ENCODE measurements at places on chromosomes 7 and 10.

DNA sequence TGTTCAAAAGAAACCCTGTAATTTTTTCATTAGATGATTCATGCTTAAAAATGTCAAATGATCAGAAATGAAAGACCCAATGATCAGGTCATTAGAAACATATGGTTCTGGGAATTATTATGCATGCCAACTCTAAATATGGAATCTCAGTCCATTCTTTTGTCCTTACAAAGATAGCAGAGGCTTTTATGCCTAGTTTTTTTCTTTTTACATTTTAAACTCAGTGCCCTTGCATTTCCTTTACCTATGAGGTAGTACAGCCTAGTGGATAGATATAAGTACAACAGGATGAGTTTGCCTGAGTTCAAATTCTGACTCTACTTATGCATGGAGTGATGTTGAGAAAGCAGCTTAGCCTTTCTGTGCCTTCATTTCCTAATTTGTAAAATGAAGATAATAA is 392.9 kb downstream of the SUGCT start:
- H3K27ac ChIP-seq, result no peak overlapping the region
- peaks cover 1% of the 10 kb centered on the region for H3K36me3 ChIP-seq
- no peak overlapping the region for H3K4me3 ChIP-seq
- DNase-seq, result no peak
- no peaks in the 10 kb centered on the region for H3K4me1 ChIP-seq
- H3K27me3 ChIP-seq, result no peaks in the 10 kb centered on the region

DNA sequence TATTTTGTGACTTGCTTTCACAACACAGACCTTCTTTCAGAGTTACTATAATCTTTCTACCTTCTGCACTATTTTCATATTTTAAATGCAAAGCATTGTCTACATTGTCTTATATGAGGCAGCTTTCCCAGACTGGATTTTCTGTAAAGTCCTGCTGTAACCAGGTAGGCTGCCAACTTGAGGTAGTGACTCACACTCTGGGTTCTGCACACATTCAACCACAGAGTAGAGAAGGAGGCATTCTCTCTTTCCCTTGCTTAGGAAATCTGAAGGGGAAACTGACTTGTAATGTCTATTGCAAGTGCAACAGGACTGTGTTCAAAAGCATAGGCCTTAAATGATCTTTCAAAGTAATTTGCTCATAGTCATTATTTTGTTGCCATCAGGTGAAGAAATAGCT is 461.4 kb downstream of the GRM8 start:
- DNase-seq, result no peak
- H3K36me3 ChIP-seq, result no peaks in the 10 kb centered on the region
- H3K4me3 ChIP-seq, result no peak overlapping the region
- H3K27me3 ChIP-seq, result peaks cover 23% of the 10 kb centered on the region
- H3K4me1 ChIP-seq, result no peaks in the 10 kb centered on the region

GRCh38 chr7:77459311-77459726 is 43.2 kb upstream of the GSAP start:
- DNase-seq, result no peak
- H3K27ac ChIP-seq, result no peak overlapping the region
- no peak overlapping the region for H3K4me3 ChIP-seq
- H3K36me3 ChIP-seq, result no peaks in the 10 kb centered on the region
- peaks cover 3% of the 10 kb centered on the region for H3K4me1 ChIP-seq
- no peaks in the 10 kb centered on the region for H3K27me3 ChIP-seq

- H3K27me3 ChIP-seq, result no peaks in the 10 kb centered on the region
- H3K36me3 ChIP-seq, result no peaks in the 10 kb centered on the region
- no peak for DNase-seq
These were observed 12.7 kb upstream of the CACUL1 start for GRCh38 chr10:118767297-118768040.

- DNase-seq, result no peak
- no peak overlapping the region for H3K27ac ChIP-seq
- peaks cover 12% of the 10 kb centered on the region for H3K27me3 ChIP-seq
- H3K36me3 ChIP-seq, result no peaks in the 10 kb centered on the region
- no peak overlapping the region for H3K4me3 ChIP-seq
- no peaks in the 10 kb centered on the region for H3K4me1 ChIP-seq
These were observed 183.0 kb upstream of the CTBP2 start for GRCh38 chr10:125343118-125343925.

GRCh38 chr7:128777156-128778123 is 1.8 kb upstream of the OPN1SW start:
- no peak for DNase-seq
- H3K27me3 ChIP-seq, result peaks cover 5% of the 10 kb centered on the region
- no peak overlapping the region for H3K27ac ChIP-seq
- no peak overlapping the region for H3K4me3 ChIP-seq

- H3K4me3 ChIP-seq, result peak overlapping the region; percentile 71
- H3K27me3 ChIP-seq, result peaks cover 40% of the 10 kb centered on the region
- no peak overlapping the region for H3K27ac ChIP-seq
- peaks cover 12% of the 10 kb centered on the region for H3K4me1 ChIP-seq
- DNase-seq, result no peak
These were observed 9.4 kb upstream of the MNX1 start for GRCh38 chr7:157019718-157020451.

DNA sequence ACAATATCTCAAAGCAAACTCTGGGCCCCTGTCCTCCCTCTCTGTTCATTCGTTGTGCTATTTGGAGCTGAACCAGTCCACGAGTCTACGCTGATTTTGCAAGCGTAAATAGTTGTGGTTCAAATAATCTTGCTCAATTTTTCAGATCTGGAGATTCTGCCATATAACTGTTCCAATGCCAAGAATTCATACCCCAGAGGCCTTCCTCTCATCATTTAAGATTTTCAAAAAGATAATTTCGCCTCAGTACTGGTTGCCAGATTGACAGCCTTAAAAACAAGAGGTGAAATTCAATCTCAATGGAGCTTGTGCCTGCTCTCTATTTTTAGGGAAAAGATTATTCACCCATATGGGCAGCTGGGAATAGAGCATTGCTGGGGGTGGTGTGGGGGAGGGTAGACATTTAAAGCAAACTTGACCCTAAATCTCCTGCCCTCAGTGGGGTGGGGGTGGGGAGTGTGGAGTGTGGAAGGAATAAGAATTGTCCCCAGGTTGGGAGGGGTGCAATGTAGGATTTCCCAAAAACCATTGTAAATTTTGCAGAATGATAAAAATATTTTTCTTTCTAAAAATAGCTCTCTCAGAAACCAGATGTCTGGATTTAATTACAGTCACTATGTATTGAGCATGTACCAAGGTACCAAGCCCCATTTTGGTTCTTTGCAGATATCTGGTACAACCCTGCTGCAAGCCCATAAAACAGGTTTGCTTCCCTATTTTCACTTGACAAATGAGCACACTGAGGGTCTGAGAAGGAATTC is 104.7 kb upstream of the EEPD1 start:
- no peak overlapping the region for H3K4me3 ChIP-seq
- no peaks in the 10 kb centered on the region for H3K4me1 ChIP-seq
- no peak overlapping the region for H3K27ac ChIP-seq
- no peak for DNase-seq

DNA sequence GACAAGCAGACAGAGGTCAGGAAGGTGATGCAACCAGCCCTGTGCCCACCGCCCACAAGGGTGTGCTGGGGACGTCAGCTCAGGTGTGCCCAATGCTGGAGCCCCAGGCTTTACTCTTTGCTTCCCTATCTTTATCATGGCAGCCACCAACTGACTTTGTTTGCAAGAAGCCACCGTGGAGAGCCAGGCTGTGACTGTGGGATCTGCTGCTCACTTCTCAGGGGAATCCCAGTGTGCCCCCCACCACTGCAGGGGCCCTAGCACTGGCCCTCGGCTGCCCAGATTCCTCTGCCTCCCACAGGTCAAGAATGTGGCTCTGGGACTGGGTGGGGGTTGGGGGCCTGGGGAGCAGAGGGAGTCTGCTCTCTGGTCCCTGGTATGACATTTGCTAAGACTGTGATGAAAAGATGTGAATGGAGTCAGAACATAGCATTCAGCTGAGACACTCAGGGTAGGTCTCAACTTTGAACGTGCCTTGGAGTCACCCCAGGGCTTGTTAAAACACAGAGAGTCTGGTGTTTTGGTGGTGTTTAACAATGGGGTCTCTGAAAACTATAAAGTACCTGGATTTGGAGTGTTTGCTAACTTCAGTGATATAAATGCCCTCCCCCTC is 47.3 kb downstream of the ARHGAP22 start:
- no peak overlapping the region for H3K27ac ChIP-seq
- H3K36me3 ChIP-seq, result no peaks in the 10 kb centered on the region
- no peaks in the 10 kb centered on the region for H3K4me1 ChIP-seq
- peaks cover 6% of the 10 kb centered on the region for H3K27me3 ChIP-seq
- no peak for DNase-seq

- H3K4me1 ChIP-seq, result no peaks in the 10 kb centered on the region
- no peaks in the 10 kb centered on the region for H3K36me3 ChIP-seq
- no peak overlapping the region for H3K27ac ChIP-seq
- DNase-seq, result peak; percentile 13
- H3K27me3 ChIP-seq, result peaks cover 21% of the 10 kb centered on the region
These were observed 84.5 kb upstream of the PPP2R2D start for GRCh38 chr10:131816157-131816775.

DNA sequence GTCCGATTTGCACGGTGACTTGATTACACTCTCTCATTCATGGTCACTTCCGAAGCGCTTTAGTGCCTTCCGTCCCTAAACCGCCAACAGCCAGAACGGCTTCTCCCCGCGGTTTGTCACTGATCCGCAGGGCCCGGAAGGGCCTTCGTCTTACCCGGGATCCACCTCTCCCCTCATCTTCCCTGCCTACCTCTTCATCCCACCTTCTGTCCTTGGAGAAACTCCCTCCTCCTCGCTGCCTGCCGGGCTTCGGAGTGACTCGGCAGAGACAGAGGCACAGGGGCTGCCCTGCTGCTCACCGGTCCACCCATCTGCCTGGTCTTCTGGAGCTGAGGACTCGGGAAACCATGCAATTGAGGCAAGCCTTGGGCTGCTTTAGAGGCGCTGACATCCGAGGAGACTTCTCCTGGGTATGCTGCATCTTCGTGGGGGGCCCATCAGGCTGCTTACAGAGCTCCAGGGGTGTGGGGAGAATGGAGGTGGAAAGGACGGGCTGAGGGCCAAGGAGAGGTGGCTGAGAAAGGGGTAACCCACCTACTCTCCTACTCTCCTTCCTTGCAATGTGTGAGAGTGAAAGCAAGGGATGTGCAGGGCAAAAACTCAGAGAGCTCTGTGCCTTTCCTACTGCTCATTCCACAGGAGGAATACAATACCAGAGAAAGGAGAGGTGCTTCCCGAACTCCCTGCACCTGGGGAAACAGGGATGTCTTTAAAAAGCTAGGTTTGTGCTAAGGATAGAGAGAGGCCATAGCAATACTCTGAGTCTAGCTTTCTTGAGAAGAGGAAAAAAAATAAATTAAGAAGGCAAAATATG is 1.0 kb upstream of the HOXA11 start:
- DNase-seq, result no peak
- H3K36me3 ChIP-seq, result no peaks in the 10 kb centered on the region
- peak overlapping the region; percentile 84 for H3K4me3 ChIP-seq

DNA sequence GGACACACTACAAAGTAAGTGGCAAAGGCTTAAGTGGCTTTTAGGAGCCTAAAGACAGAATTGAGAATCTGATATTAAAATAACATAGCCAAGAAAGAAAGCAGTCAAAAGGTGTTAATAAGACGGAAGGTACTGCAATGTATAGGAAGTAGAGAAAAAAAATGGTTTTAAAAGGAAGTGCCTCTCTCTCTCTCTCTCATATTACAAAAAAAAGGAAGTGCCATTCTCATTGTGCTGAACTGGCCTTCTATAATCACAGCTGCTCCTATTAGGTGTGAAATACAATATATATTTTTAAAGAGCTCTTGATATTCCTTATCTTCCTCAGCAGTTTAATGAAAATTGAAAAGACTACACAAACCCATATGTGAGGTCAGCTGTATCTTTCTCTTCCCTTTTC is 199.4 kb upstream of the NPVF start:
- DNase-seq, result no peak

- H3K27me3 ChIP-seq, result peaks cover 21% of the 10 kb centered on the region
- H3K36me3 ChIP-seq, result peaks cover 13% of the 10 kb centered on the region
- no peaks in the 10 kb centered on the region for H3K4me1 ChIP-seq
These were observed 28.2 kb downstream of the SFR1 start for GRCh38 chr10:104150139-104150538.

DNA sequence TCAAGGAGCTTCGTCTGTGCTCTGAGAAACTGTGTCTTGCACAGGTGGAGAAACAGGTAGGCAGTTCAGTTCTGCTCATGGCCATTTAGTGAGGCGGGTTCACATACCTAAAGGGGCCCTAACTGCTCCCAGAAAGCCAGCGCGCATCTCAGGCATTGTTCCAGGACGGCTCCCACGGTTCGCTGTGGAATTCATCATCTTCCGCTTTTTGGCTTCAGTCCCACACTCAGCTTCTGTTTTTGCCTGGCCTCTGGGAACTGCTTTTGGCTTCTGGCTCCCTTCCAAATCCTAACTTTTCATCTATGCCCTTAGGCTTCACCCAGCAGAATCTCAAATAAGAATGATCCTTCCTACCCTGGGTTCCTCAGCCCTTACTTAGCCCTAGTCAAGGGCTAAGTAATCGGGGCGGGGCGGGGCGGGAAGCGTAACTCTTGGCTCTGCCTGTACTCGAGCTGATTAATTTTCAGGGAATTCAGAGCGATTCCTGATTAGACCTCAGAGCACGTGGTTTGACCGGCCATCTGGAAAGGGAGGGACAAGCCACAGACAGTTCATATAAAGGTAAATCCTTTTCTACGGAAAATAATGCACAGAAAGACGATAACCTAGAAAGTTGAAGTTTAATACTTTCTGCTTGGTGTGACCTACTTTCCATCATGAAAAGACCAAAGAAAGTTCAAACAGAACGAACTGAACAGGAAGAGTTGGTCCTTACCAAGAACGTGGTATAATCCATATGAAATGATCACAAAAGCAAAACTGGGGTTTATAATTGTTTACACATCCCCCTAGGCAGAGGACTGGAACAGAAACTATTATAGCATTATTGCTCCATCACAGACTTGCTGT is 105.7 kb downstream of the ST8SIA6 start:
- H3K27me3 ChIP-seq, result peaks cover under 1% of the 10 kb centered on the region
- H3K27ac ChIP-seq, result no peak overlapping the region
- H3K4me1 ChIP-seq, result no peaks in the 10 kb centered on the region
- H3K4me3 ChIP-seq, result no peak overlapping the region
- DNase-seq, result no peak
- H3K36me3 ChIP-seq, result peaks cover 3% of the 10 kb centered on the region

GRCh38 chr7:25386311-25386744 is 158.0 kb upstream of the NPVF start:
- peaks cover 14% of the 10 kb centered on the region for H3K27me3 ChIP-seq
- H3K36me3 ChIP-seq, result no peaks in the 10 kb centered on the region
- no peak overlapping the region for H3K27ac ChIP-seq
- no peak for DNase-seq

GRCh38 chr7:41885078-41885477 is 182.2 kb upstream of the INHBA start:
- no peak overlapping the region for H3K4me3 ChIP-seq
- no peak for DNase-seq
- H3K27me3 ChIP-seq, result peaks cover 2% of the 10 kb centered on the region
- no peaks in the 10 kb centered on the region for H3K36me3 ChIP-seq
- peaks cover 17% of the 10 kb centered on the region for H3K4me1 ChIP-seq
- no peak overlapping the region for H3K27ac ChIP-seq

Data from naive thymus-derived CD8-positive, alpha-beta T cell (primary cell).